SJCRH30 (cell line): ENCODE measurements at places on chromosomes 1 and 21.

GRCh38 chr1:19239876-19240275 lies 11.4 kb downstream of the EMC1 start:
- H3K4me3 ChIP-seq: no peak overlapping the region
- H3K4me1 ChIP-seq: no peaks in the 10 kb centered on the region
- no peak for DNase-seq
- no peaks in the 10 kb centered on the region for H3K27me3 ChIP-seq
- H3K27ac ChIP-seq: no peak overlapping the region
- H3K36me3 ChIP-seq: peaks cover 91% of the 10 kb centered on the region

GRCh38 chr1:87902830-87903229 lies 574.1 kb downstream of the LMO4 start:
- H3K27ac ChIP-seq: no peak overlapping the region
- no peak overlapping the region for H3K4me3 ChIP-seq
- no peaks in the 10 kb centered on the region for H3K27me3 ChIP-seq
- peaks cover 7% of the 10 kb centered on the region for H3K4me1 ChIP-seq

GRCh38 chr1:226902601-226903000 lies 32.2 kb downstream of the PSEN2 start:
- no peaks in the 10 kb centered on the region for H3K27me3 ChIP-seq
- no peaks in the 10 kb centered on the region for H3K4me1 ChIP-seq
- H3K27ac ChIP-seq: no peak overlapping the region
- H3K4me3 ChIP-seq: no peak overlapping the region
- H3K36me3 ChIP-seq: peaks cover 32% of the 10 kb centered on the region
- no peak for DNase-seq

GRCh38 chr1:177145106-177146070 lies 19.1 kb downstream of the ASTN1 start:
- H3K27ac ChIP-seq: no peak overlapping the region
- no peaks in the 10 kb centered on the region for H3K36me3 ChIP-seq
- no peak overlapping the region for H3K4me3 ChIP-seq

DNA sequence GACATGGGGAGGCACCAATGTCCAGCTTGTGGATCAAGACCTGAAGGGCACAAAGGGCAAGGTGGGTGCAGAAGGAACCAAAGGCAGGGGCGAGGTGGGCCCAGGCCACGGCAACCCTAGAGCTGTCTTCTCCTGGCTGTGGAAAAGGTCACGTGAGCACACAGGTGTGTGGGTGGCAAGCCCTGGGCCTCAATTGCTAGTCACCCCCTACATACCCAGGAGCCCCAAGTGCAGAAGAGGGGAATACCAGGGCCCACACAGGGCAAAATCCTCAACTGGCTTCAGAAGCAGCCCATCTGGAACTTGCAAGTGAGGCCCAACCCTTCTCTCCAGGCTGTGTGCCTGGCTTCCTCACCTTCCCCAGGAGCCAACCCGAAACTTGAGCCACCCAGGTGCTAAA lies 25.6 kb downstream of the ZBTB17 start:
- no peak for DNase-seq
- H3K4me3 ChIP-seq: no peak overlapping the region
- peaks cover 22% of the 10 kb centered on the region for H3K36me3 ChIP-seq
- no peaks in the 10 kb centered on the region for H3K27me3 ChIP-seq

- no peak overlapping the region for H3K4me3 ChIP-seq
- H3K27me3 ChIP-seq: no peaks in the 10 kb centered on the region
- DNase-seq: no peak
- H3K36me3 ChIP-seq: no peaks in the 10 kb centered on the region
- peaks cover 4% of the 10 kb centered on the region; the same call in 1 of the 2 replicates for H3K4me1 ChIP-seq
These were observed 204.5 kb downstream of the TTLL7 start for GRCh38 chr1:83794384-83794783.

DNA sequence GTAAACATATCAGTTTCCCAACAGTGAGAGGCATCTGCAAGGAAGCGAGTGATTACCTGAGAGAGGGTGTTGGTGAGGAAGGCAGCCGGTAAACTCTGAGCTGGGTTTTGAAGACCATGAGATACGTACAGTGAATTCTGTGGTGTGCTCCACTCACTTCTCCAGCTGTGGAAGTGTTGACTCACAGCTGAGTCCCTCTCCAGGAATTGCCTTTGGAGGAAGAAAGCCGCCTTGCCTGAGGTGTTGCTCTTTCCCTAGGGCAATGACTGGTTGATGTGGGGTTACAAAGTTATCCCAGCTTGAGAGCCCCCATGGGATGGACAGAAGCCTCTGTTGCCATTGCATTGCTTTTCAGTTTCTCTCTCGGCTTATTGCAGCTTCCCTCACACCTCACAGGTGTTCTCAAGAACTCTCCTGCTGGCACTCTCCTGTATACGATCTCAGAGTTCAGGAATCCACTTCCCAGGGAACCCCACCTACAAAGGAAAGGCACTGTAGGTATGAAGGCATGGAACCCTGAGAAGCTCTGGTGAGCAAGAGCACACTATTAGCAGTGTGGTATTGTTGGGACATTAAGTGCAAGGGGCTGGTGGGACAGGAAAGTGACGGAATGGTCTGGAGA lies 10.8 kb downstream of the NHLH1 start:
- H3K36me3 ChIP-seq: no peaks in the 10 kb centered on the region
- no peak overlapping the region for H3K27ac ChIP-seq
- DNase-seq: no peak
- no peak overlapping the region for H3K4me3 ChIP-seq

- H3K4me1 ChIP-seq: peaks cover 47% of the 10 kb centered on the region
- H3K4me3 ChIP-seq: no peak overlapping the region
- no peak overlapping the region for H3K27ac ChIP-seq
- no peak for DNase-seq
- no peaks in the 10 kb centered on the region for H3K27me3 ChIP-seq
These were observed 63.7 kb downstream of the NRIP1 start for GRCh38 chr21:15001113-15001512.

GRCh38 chr1:171817511-171818265 lies 23.6 kb upstream of the DNM3 start:
- peak; percentile 77 for DNase-seq
- no peak overlapping the region for H3K4me3 ChIP-seq
- no peaks in the 10 kb centered on the region for H3K27me3 ChIP-seq
- peaks cover 32% of the 10 kb centered on the region for H3K4me1 ChIP-seq

- H3K4me3 ChIP-seq: no peak overlapping the region
- H3K27ac ChIP-seq: no peak overlapping the region
- H3K27me3 ChIP-seq: no peaks in the 10 kb centered on the region
- no peak for DNase-seq
- no peaks in the 10 kb centered on the region for H3K4me1 ChIP-seq
- H3K36me3 ChIP-seq: 0 out of 2 replicates have a peak, but pooled peaks cover 2% of the 10 kb centered on the region
These were observed 13.6 kb downstream of the PIK3R3 start for GRCh38 chr1:46118856-46119255.

GRCh38 chr1:62621907-62622306 lies 24.6 kb downstream of the ANGPTL3 start:
- H3K27ac ChIP-seq: no peak overlapping the region
- H3K4me1 ChIP-seq: no peaks in the 10 kb centered on the region
- H3K4me3 ChIP-seq: no peak overlapping the region

- H3K27me3 ChIP-seq: no peaks in the 10 kb centered on the region
- no peak overlapping the region for H3K27ac ChIP-seq
- no peaks in the 10 kb centered on the region for H3K36me3 ChIP-seq
- DNase-seq: no peak
- H3K4me3 ChIP-seq: no peak overlapping the region
These were observed 135.7 kb upstream of the L1TD1 start for GRCh38 chr1:62058956-62059355.

GRCh38 chr1:154808261-154808908 lies 61.7 kb downstream of the KCNN3 start:
- no peak for DNase-seq
- H3K36me3 ChIP-seq: no peaks in the 10 kb centered on the region
- H3K27me3 ChIP-seq: no peaks in the 10 kb centered on the region
- no peak overlapping the region for H3K4me3 ChIP-seq
- H3K4me1 ChIP-seq: peaks cover 84% of the 10 kb centered on the region

DNA sequence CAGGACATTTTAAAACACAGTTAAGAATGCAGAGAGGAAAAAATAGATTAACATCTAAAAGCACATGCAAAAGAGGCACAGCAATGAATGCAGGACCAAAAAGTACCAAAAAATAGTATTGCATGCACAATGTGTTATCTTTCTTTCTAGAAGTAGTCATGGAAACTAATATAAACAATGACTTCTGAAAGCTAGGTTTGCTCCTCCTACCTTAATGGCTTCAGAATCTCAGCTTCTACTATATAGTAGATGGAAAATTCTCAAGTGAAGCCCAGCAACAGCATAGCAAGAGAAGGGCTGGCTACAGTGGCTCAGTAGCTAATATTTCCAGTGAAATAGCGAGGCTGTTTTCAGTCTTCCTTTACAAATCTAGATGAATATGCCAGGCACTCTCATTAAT lies 125.1 kb downstream of the CRB1 start:
- H3K27me3 ChIP-seq: no peaks in the 10 kb centered on the region
- H3K4me3 ChIP-seq: no peak overlapping the region
- H3K27ac ChIP-seq: no peak overlapping the region
- H3K36me3 ChIP-seq: no peaks in the 10 kb centered on the region
- no peak for DNase-seq
- H3K4me1 ChIP-seq: no peaks in the 10 kb centered on the region

DNA sequence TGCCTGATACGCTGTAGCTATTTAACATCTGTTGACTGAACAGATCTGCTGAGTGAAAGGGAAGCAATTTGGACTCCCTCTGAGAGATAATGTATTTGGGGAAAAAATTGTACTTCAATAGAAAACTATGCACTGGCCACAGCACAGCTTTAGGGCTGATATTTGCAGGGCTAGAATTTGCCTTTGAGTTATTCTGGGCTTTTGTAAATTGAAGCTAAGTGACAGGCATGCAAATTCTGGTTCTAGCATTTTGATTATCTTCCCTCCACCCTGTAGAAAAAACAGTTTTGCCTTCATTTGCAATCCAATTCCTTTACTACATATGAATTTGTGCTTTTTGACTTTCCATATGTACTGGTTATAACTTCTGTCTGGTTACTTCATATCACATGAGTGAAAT lies 7.9 kb downstream of the KYAT3 start:
- H3K36me3 ChIP-seq: peaks cover 28% of the 10 kb centered on the region
- no peaks in the 10 kb centered on the region for H3K27me3 ChIP-seq
- peak overlapping the region; percentile 11; the same call in 1 of the 2 replicates for H3K27ac ChIP-seq
- peak; percentile 11 for DNase-seq
- H3K4me3 ChIP-seq: no peak overlapping the region
- peaks cover 22% of the 10 kb centered on the region for H3K4me1 ChIP-seq

GRCh38 chr1:84969489-84970250 lies 27.2 kb downstream of the MCOLN2 start:
- no peaks in the 10 kb centered on the region for H3K4me1 ChIP-seq
- no peak overlapping the region for H3K4me3 ChIP-seq
- H3K36me3 ChIP-seq: no peaks in the 10 kb centered on the region
- H3K27me3 ChIP-seq: no peaks in the 10 kb centered on the region

- no peak for DNase-seq
- no peak overlapping the region for H3K27ac ChIP-seq
- no peaks in the 10 kb centered on the region for H3K27me3 ChIP-seq
- H3K4me1 ChIP-seq: no peaks in the 10 kb centered on the region
- no peak overlapping the region for H3K4me3 ChIP-seq
These were observed 145.8 kb upstream of the TMPRSS15 start for GRCh38 chr21:18549214-18549905.

DNA sequence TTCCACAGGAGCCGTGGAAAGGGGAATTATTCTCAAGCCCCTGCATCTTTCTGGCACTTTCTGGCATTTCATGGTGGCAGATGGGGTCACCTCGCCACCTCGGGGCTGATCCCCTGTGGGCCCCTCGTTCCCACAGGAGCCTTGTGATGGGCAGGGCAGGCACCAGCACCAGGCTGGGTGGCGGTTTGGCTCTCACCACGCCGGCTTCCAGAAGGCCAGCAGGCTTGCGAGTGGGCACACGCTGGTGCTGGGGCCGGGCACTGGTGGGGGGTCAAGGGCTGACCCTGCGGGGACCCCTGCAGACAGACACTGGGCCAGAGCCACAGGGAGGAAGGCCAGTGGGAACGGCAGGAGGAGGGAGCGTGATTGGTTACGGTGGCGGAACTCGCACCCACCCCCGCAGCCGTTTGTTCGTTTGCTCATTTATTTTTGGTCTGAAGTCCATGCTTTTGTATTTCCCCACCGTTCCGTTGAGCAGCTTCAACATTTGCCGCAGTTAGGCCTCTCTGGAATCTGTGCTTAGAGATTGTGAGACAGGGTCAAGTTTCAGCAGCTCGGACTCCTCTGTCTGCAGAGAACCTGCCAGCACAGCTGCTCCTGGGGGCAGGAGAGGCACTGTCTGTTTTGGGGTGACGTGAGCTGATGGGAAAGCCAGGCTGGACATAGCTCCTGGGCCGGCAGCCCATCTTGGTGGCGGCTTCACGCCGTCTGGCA lies 5.3 kb downstream of the COL18A1 start:
- H3K4me1 ChIP-seq: peaks cover 32% of the 10 kb centered on the region
- H3K4me3 ChIP-seq: peak overlapping the region; percentile 38
- DNase-seq: peak; percentile 90
- peak overlapping the region; percentile 93 for H3K27ac ChIP-seq

- H3K36me3 ChIP-seq: no peaks in the 10 kb centered on the region
- H3K4me3 ChIP-seq: no peak overlapping the region
- no peak for DNase-seq
- no peak overlapping the region for H3K27ac ChIP-seq
- H3K4me1 ChIP-seq: no peaks in the 10 kb centered on the region
- no peaks in the 10 kb centered on the region for H3K27me3 ChIP-seq
These were observed 33.6 kb upstream of the DENND1B start for GRCh38 chr1:197808880-197809279.

DNA sequence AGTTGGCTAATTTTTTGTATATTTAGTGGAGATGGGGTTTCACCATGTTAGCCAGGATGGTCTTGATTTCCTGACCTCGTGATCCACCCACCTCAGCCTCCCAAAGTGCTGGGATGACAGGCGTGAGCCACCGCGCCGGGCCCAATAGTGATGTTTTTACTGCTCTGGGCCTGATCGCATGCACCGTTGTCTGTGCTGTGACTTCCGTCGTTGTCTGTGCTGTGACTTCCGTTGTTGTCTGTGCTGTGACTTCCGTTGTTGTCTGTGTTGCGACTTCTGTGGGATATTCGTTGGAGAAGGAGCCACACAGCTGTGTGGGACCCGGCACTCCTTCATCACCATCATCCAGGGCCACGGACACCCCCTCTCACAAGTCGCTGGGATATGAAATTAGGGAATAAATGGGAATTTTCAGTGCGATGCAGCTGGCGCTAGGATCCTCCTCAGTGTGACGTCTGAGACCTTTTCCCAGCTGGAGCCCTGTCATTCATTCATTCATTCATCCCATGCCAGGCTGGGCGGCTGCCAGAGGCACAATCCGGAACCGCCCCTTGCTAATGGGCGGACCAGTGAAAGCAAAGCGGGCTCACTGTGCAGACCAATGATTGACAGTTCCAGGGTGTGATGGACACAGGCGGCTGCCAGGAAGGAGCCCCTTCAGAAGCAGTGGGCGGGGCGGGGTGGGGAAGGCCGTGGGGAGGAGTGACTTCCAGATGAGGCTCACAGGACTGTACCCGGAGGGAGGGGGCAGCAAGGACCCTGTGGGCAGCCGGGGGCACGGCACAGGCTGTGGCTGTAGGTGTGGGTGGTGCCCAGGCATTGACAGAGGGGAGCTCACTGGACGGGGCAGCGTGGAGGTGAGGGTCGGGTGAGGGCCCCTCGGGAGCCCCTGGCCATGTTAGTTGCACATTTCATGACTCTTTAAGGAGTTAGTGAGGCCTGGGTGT lies 48.9 kb downstream of the PRKCZ start:
- H3K4me1 ChIP-seq: no peaks in the 10 kb centered on the region
- H3K27ac ChIP-seq: no peak overlapping the region
- no peak overlapping the region for H3K4me3 ChIP-seq
